ENCODE measurements at places on chromosomes 13 and 19.

DNA sequence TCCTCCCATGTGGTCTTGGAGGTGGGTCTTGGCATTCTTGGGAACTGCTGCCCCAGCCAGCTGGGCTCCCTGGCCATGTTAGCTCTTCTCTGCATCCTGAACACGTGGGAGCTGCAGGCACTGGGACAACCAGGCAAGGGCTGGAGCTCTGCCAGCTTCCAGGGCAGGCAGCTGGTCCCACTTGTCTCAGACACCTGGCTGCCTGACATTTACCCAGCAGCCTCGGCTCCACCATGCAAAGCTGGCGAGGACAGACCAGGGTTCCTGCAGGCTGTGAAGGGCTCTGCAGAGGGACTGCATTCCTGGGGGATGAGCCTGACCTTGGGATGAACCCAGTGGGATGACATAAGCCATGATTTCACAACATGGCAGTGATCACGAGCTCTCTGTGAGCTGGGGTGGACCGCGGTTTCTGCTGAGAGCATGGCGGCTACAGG lies 99.0 kb upstream of the TSHZ3 start:
- DNase-seq, result peak; percentile 85

DNA sequence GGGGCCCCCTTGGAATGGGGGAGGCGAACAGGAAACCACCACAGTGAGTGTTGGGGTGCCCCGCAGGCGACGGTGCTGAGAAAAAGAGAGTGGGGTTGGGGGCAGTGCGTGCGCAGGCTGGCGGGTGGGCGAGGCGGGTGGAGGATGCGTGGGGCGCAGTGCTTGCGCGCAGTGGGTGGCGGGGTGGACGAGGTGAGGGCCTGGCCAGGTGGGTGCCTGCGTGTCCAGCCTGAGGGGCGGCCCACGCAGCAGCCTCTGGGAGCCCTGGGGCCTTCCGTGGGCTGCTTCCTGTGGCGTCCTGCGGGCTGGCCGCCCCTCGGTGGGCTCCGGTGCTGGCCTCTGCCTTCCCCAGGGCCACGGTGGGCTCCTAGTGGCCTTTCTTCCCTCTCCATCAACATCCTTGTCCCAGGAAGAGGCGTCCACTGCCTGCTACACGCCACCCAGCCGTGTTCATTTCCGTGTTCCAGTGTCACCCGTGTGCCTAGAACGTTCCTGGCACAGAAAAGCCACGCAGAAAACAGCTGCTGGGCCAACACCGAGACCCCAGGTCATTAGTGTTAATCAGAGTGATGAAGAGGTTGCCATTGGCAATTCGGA lies 7.1 kb downstream of the ATP11A start:
- no peak for DNase-seq

- no peak for DNase-seq
Observed at GRCh38 chr13:101739382-101740178, 287.1 kb downstream of the ITGBL1 start.

DNA sequence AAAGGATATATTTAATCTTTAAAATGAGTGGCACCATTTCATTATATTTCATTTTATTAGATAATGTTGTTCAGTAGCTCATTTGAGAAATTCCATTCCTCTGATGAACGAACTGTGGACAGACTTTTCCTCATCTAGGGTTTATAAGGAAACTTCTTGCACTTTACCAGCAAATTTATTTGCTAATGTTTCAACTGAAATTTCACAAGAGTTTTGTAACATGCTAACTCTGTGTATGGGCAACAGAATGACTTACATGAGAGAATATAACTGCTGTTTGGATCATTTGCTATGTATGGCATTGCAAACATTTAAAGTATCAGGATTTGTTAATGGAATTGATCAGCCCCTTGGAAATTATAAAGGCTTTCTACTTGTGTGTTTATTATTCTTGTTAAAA lies 3.7 kb upstream of the IRS2 start:
- no peak for DNase-seq

DNA sequence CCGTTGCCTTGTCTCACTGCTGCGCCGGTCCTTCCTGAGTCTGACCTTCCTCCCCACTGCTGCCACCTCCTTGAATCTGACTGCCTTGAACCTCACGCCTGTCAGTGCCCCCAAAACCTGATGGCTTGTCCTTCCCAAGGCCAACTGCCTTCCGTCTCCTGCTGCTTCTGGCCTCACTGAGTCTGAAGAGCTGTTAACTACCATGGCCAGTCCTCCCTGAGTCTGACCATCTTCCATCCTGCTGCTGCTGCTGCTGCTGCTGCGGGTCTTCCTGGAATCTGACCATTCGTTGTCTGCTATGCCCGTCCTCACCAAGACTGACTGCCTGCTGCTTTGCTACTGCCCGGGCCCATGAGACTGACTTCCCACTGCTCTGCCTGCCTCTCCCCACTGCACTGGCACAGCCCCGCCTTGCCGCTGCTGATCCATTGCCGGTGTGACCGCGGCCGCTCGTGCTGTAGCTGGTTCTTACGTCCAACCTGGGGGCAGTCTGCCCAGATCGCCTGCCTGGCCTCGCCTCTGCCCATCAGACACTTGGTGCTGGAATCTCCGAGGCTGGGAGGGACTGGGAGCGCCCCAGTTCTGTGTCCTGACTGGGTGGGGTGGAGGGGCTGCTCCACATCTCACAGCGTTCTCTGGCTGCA lies 2.9 kb upstream of the RCN3 start:
- DNase-seq, result no peak

DNA sequence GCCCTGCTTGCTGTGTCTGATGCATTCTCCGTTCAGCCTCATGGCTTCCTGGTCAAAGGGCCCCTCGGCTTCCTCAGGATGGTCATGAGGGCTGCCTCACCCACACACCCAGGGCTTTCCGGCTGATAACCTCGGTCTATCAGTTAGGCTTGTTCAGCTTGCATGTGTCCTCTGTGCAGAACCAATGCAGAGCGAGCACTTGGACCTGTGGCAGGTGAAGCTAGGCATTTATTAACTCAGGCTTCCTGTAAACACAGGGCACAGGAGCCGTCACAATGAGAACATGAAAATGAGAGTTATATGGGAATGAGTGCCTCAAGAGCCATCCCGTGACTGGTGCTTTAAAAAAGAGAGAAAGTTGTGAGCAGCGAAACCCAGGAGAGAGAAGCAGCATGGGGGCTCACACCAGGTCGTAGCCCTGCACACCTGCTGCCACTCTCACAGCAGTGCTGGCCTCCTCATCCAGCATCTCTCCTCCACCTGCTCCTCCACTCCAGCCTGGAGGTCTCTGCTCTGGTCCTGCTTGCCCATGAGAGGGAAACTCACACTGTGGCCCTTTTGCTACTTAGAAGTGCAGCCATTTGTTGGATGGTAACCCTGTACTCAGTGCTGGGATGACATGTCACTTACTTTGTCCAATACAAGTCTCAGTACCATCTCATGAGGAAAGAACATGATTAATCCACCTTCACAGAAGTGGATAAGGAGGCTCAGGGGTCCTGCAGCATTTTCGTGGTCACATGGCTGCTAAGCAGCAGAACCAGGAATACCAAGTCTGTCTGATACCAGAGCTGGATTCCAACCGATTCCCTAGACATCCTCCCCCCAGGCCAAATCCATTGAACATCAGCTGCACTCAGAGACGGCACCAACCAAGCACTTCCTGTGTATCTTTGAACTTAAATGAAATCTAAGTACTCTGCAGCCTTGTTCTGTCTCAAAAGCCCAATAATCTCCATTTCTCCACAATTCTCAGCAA lies 50.5 kb upstream of the IRS2 start:
- no peak for DNase-seq

DNA sequence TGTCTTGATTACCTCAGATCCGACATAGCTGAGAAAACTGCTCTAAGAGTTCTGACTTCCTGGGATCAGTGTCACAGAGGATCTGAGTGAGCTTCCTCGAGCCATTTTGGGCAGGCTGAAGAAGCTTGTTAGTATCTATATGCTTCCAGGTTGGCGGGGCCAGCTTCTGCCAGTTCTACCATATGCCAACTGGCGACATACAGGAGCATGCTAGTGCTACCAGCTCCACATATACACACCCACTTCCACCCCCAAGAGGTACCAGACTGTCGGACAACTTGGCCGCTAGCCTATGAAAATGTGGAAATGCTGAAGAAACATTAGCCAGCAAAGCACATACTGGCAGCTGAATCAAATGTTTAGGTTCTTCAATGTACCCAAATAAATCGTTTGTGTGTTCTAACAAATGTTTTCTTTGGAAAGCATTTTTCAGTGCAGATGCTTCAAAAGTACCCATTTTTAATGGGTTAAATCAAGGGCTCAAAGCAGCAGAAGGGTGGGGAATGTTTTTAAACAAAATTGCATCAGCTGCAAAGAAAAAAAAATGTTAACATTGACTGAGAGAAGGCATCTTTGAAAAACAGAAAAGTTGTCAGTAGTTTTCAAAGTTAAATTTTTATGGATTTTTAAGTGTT lies 163.7 kb downstream of the KLF12 start:
- no peak for DNase-seq

- DNase-seq, result no peak
Observed at GRCh38 chr19:31268751-31269383, 80.4 kb downstream of the TSHZ3 start.

GRCh38 chr13:45238945-45239795 lies 38.3 kb upstream of the KCTD4 start:
- no peak for DNase-seq

DNA sequence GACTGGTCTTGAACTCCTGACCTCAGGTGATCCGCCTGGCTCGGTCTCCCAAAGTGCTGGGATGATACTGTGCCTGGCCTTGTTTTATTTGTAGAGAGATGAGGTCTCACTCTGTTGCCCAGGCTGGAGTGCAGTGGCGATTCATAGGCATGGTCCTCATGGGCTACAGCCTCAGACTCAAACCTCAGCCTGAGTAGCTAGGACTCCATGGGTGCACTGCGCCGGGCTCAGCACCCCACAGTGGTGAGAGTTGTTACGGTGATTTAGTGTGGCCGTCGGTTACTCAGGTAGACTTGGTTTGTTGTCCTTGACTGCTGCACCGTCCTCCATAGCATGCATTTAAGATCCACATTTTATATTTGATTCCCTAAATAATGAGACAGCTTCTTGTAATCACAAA lies 80.7 kb downstream of the SLC6A16 start:
- DNase-seq, result no peak

DNA sequence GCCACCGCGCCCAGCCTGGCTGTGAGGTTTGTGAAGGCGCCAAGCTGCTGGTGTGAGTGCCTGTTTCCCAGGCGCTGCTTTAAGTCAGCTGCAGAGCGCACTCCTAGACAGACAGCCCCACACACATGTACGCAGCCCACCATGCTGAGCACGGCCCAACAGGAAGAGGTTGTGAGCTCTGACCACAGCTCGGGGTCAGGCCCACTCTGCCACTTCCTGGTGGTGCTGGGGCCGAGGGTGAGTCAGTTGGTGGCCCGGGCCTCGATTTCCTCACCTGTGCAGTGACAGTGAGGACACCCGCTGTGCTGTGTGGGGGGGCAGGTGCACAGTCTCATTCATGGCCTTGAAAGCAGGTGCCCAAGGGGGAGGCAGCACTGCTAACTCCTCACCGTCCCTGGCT lies 106.7 kb downstream of the KDM4B start:
- no peak for DNase-seq

DNA sequence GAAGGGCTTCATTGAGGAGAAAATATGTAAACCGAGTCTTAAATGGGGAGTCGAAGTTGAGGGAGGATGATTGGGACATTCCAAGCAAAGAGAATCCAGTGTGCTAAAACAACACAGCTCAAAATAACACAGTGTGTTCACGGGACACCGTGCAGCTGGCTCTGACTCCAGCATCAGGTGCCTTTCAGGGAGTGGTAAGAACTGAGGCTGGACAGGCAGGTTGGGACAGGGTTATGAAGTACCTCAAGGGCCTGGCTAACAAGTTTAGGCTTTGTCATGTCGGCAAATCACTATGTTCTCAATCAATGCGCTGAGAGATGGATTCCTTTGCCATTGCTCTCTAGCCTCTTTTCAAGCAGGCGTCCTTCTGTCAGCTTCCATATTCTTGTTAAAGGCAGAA lies 27.5 kb upstream of the WDFY2 start:
- DNase-seq, result no peak

- DNase-seq, result peak; percentile 99
Observed at GRCh38 chr13:112619730-112620631, 32.0 kb upstream of the TUBGCP3 start.

DNA sequence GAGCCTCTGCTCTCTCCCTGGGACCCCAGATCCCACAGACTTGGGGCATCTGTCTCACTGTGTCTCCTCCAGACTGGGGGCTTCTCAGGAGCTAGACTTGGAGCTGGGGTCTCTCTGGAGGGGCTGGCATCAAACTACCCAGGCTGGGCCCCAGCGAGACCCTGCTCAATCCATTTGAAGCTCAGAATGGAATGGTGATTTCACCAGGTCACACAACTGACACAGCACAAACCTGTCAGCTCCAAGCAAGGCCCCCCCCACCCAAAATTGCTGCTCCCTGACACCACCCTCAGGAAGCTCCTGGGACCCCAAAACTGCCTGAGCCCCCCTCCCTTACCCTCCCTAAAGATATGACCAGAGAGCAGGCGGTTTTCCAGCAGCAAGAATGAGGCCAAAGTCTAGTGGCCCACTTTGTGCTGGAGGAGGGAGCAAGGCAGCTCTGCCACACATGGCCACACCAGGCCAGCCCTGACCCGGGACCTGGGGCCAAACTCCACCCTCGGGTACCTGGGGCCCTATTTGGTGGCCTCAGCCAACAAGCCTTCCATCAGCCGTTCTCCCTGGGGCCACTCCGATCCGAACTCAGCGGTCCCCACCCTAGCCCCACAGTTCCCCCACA lies 2.4 kb downstream of the NR2F6 start:
- no peak for DNase-seq

DNA sequence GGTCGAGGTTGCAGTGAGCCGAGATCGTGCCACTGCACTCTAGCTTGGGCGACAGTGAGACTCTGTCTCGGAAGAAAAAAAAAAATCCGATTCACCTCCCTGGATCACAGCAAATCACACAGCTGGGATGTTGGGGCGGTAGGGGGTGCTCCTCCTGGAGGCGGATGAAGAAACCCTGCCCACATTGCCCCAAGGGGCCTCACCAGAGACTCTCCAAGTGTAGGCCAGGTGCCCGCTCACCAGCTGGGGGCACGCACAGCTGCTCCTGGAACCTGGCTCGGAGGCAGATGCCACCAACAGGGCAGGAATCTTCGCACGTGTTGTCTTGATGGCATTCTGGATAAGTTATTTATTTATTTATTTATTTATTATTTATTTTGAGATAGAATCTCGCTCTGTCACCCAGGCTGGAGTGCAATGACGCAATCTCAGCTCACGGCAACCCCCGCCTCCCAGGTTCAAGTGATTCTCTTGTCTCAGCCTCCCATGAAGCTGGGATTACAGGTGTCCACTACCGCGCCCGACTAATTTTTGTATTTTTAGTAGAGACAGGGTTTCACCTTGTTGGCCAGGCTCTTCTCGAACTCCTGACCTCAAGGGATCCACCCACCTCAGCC lies 3.1 kb downstream of the UQCR11 start:
- no peak for DNase-seq

DNA sequence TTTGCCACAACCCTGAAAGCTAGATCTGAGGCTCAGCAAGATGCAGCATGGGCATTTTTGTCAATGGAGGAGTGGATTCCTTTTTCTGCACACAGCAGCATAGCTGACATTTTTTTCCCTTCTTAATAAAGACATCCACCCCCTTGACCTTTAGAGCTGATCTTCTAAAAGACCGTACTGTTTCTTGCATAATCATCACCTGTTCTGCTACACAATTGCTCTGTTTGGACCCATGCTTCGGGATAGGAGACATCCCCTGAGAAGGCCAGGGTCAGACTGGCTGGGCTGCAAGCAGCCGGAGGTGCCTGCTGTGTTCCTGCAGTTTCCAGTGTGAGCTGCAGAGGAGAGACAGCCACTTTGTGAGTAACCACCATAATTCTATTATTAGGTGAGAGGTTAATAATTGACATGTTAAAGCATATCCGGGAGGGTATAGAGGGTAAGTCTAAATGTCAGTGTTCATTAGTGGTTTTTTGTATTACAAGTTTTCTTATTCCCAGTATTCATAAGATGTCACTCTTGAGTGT lies 108.5 kb upstream of the C1QTNF9B start:
- DNase-seq, result no peak

- no peak for DNase-seq
Observed at GRCh38 chr19:13974073-13974472, 21.8 kb downstream of the DCAF15 start.
